Mesenchymal stem cell (in vitro differentiated cells and primary cell): ENCODE measurements at places on chromosomes 5 and 9.
A peak's percentile ranks its signal among the peaks of the same experiment; 100 is the strongest.

DNA sequence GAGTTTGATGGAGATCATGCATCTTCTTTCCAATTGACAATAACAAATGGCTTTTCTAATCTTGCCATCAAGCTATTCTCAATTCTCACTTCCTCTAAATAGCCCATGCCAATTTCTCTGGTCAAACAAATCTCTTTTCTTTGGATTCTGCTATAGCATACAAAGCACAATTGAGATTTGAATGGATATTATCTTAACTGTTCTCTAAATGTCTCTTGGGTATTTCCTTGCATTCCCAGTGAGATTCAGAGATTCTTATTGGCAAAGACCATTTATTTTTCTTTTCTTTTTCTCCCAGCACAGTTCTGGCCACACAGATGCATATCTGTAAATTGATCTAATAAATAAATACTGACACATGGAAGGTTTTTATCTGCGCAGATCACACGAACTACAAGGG lies at the start of gene OR1N2:
Gene OR1N2, plus strand, starts transcription at position 301 of the 400 bp plus-strand sequence. CDS start 100 bp downstream, outside the sequence.
- DNase-seq: no peak

- no peak for DNase-seq
Measured at GRCh38 chr5:151173711-151174611, 16.4 kb upstream of the ANXA6 start.

GRCh38 chr9:21002040-21002439 lies 29.4 kb downstream of the HACD4 start:
- no peak for DNase-seq

- DNase-seq: no peak
Measured at GRCh38 chr9:104350541-104350940, 153.5 kb upstream of the OR13F1 start.

- DNase-seq: no peak
Measured at GRCh38 chr9:127754099-127755060, 19.3 kb upstream of the TOR2A start.

DNA sequence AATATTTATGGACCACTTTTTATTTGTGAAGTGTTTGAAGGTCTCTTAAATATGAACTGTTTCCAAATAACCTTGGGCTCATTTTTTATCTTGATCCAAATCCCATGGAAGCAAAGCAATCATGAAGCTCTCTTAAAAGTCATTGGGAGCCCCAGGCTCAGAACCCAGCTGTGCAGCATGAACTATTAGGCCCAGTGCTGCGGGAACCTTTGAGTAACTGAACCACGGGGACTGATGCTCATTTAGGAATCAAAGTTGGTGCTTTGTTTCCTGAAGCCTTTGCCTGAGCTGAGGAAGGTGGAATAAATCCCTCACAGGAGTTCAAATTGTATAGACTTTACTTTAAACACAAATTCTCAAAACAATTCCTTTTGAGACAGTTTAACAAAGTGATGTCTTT lies 27.8 kb downstream of the MAT2B start:
- no peak for DNase-seq

GRCh38 chr9:111148052-111149017 lies 110.1 kb upstream of the LPAR1 start:
- DNase-seq: peak; percentile 32

GRCh38 chr5:38642189-38642911 lies 85.9 kb upstream of the LIFR start:
- no peak for DNase-seq

GRCh38 chr9:115672477-115673316 lies 480.9 kb upstream of the PAPPA start:
- DNase-seq: peak; percentile 99

- no peak for DNase-seq
Measured at GRCh38 chr9:23041466-23041865, 594.8 kb downstream of the DMRTA1 start.

- peak; percentile 14 for DNase-seq
Measured at GRCh38 chr5:148469501-148469935, 85.8 kb downstream of the FBXO38 start.

DNA sequence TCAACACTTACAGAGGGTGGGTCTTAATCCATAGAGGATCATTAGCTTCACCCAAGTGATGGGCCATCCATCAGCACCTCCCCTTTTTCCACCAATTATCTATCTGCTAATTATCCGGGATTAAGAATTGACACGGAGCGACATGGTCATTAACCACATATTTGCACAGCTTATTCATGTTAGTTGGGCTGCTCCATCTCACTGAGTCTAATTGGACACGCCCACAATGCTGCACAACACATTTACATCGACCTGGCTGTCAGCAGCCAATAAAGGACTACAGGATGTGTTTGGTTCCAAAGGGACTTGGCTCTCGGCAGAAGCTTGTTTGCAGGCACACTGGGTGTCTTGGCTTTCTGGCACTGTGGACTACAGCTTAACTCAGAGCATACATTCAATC lies 21.6 kb downstream of the FOXE1 start:
- DNase-seq: no peak

DNA sequence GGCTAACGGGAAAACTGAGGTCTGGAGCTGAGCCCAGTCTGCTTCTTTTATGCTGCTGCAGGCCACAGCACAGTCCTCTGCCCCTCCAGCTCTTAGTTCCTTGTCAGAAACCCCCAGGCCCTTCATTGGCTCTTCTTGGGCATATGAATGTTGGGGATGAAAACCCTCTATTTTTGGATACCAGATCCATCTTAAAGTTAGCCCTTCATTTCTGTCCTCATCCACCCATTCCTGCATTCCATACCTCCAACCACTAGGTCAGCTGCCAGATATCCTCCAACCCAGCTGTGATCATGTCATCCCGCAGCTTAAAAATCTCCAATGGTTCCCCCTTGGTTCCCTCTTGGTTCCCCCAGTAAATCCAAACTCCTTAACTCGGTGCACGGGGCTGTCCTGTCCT lies 1.8 kb upstream of the SLC25A51 start:
- DNase-seq: no peak

- DNase-seq: no peak
Measured at GRCh38 chr5:9090381-9091026, 455.4 kb downstream of the SEMA5A start.

DNA sequence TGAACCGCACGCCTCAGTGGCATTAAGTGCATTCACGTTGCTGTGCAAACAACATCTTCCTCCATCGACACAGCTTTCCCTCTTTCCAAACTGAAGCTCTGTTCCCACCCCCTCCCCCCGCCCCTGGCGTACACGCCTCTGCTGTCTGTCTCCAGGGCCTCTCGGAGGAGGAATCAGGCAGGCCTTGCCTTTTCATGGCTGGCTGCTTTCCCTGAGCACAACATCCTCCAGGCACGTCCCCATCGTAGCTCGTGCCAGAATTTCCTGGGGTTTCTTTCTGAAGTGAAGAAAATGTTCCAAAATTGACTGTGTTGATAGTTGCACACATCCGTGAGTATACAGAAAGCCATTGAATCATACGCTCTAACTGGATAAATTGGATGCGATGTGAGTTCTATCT lies 22.3 kb upstream of the TMEM250 start:
- no peak for DNase-seq

GRCh38 chr5:41371738-41372137 lies 138.7 kb downstream of the PLCXD3 start:
- no peak for DNase-seq

GRCh38 chr9:2290382-2290781 lies 275.2 kb downstream of the SMARCA2 start:
- no peak for DNase-seq

GRCh38 chr5:32210151-32210550 lies 36.0 kb upstream of the GOLPH3 start:
- no peak for DNase-seq

DNA sequence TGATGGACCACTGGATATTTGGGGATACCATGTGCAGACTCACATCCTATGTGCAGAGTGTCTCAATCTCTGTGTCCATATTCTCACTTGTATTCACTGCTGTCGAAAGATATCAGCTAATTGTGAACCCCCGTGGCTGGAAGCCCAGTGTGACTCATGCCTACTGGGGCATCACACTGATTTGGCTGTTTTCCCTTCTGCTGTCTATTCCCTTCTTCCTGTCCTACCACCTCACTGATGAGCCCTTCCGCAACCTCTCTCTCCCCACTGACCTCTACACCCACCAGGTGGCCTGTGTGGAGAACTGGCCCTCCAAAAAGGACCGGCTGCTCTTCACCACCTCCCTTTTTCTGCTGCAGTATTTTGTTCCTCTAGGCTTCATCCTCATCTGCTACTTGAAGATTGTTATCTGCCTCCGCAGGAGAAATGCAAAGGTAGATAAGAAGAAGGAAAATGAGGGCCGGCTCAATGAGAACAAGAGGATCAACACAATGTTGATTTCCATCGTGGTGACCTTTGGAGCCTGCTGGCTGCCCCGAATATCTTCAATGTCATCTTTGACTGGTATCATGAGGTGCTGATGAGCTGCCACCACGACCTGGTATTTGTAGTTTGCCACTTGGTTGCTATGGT lies 54.5 kb upstream of the HNRNPA0 start:
- no peak for DNase-seq

DNA sequence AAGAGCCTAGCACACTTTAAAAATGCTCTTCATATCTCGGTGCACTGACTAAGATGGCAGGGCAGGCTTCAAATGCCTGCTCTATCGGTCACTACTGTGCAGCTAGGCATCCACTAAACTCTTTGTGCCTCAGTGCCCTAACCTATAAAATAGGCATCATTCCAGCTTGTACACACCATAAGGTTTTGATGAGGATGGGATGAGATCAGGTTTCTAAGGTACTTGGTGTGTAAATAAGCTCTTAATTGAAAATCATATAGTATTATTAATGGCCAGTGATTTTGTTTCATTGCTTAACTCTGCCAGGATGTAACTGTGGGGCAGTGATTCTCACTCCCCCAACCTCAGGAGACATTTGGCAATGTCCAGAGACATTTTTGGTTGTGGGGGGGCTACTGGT lies 78.5 kb downstream of the ALDH1A1 start:
- no peak for DNase-seq

- peak; percentile 95 for DNase-seq
Measured at GRCh38 chr5:96256795-96257470, 176.1 kb downstream of the PCSK1 start.

GRCh38 chr9:3516667-3517330 lies 9.0 kb downstream of the RFX3 start:
- no peak for DNase-seq

GRCh38 chr9:37034305-37034937 lies 353 bp upstream of the PAX5 start:
- no peak for DNase-seq

GRCh38 chr5:159133041-159133741 lies 33.5 kb upstream of the EBF1 start:
- peak; percentile 76 for DNase-seq
